Progenitor cell of endocrine pancreas (in vitro differentiated cells): ENCODE measurements at places on chromosomes 2 and 18. TPM values are rescaled to one million over a fixed set of nuclear protein-coding genes. Genes with fewer than 3 reads are reported as not detected.

The XDH gene
- total RNA-seq: 4.8 and 5.6 TPM in 2 replicates

The SPC25 gene
- total RNA-seq: 14.5 and 15.8 TPM in 2 replicates

The UCN gene
- 2.0 and 2.4 TPM in 2 replicates for total RNA-seq

The CCBE1 gene
- 1.1 and 1.2 TPM in 2 replicates for total RNA-seq

The ACVR1C gene
- total RNA-seq: 2.4 TPM in 2 replicates

The ANO7 gene
- 2.5 and 3.0 TPM in 2 replicates for total RNA-seq

The FOXI3 gene
- total RNA-seq: 0.57 and 0.98 TPM in 2 replicates

The CMPK2 gene
- 3.4 and 3.6 TPM in 2 replicates for total RNA-seq

DNA sequence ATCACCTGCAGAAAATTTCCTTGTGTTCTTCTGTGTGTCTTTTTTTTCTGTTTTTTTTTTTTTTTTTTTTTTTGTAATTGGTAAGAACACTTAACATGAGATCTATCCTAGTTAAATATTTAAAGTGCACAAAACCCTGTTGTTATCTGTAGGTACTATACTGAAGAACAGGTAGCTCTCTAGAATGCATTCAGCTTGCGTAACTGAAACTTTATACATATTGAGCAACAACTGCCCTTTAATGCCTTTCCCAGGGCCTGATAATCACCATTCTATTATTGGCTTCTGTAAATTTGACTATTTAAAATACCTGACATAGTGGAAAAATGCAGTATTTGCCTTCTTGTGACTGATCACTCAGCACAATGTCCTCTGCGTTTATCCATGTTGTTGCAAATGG, 701.8 kb downstream of the SUCLG1 start:
- no peak for DNase-seq

DNA sequence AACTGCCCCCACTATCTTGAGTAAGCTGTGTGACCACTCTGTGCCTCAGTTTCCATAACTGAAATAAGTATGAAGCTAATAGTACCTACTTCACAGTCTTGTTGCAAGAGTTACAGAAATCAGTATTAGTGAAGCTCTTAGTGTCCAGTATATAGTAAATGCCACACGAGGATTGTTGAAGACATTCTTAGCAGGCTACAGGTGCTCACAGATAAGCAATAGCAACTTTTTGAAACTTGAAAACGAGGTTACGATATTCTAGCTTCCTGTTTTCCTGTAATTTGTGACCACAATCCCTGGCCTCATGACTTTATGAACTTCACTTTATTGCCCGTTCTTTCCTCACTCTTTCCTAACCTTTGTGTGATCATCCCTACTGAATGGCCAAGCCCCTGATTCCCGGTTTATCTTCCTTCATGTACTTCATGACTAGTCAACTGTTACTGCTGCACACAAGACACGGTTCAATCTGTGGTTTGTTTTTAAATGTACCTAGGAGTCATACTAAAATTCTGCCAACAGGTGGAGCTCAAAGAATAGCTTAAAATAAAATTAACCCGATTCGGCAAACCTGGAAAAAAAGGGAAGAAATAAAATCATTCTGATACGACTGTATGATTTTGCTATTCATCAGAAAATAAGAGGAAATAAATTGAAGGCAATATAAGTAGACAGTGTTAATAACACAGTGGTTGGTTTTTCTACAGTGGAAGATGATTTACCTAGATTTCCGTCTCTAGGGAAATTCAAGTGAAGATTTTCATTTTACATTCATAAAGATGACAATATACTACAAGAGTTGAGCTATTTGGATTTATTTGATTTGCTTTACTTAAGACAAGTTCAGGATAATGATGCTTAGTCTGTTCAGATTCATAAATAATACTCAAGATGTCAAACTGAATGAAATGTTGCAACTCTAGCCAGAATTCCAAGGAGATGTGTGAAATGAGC, 38.1 kb upstream of the STAT1 start:
- no peak for DNase-seq

GRCh38 chr2:29582062-29582461, 339.3 kb downstream of the ALK start:
- DNase-seq: no peak

DNA sequence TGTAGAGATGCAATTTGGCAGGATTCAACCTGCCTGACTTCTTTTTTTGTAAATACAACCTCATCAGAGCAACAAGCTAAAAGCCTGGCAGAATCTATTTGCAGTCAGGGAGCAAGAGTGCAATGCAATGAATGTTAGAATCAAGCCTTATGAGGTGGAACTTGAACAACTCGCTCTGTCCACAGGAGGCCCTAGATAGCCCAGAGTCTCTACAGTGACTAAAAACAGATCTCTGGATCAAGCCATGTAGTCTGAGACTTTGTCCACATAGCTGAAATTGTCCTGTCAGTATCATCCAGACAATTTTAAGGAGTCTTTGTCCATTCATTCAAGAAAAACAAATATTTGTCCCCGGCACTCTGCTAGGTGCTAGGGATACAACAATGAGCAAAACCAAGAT, 32.0 kb upstream of the CDK5R2 start:
- DNase-seq: no peak

DNA sequence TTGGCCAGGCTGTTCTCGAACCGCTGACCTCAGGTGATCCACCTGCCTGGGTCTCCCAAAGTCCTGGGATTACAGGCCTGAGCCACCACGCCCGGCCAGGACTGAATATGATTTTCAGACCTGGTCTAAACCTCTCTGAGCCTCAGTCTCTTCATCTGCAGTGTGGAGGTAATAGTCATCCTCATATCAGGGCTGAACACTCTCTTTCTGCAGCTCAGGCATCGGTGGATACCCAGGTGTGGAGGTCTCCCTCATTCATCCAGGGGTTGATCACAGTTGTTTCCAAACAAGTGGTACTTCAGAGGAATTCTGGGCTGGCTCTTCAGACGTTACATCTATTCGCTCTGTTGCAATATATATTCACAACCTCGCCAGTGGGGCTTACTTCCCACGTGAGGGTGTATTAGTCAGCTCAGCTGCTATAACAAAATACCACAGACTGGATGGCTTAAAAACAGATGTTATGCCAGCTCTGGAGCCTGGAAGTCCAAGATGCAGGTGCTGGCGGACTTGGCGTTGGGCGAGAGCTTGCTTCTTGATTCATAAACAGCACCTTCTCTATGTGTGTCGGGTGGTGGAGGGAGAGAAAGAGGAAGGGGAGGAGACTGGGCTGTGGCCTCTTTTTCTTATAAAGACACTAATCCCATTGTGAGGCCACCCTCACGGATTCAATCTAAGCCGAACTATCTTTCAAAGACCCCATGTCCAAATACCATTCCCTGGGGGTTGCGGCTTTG, 2.9 kb upstream of the MBP start:
- DNase-seq: no peak

DNA sequence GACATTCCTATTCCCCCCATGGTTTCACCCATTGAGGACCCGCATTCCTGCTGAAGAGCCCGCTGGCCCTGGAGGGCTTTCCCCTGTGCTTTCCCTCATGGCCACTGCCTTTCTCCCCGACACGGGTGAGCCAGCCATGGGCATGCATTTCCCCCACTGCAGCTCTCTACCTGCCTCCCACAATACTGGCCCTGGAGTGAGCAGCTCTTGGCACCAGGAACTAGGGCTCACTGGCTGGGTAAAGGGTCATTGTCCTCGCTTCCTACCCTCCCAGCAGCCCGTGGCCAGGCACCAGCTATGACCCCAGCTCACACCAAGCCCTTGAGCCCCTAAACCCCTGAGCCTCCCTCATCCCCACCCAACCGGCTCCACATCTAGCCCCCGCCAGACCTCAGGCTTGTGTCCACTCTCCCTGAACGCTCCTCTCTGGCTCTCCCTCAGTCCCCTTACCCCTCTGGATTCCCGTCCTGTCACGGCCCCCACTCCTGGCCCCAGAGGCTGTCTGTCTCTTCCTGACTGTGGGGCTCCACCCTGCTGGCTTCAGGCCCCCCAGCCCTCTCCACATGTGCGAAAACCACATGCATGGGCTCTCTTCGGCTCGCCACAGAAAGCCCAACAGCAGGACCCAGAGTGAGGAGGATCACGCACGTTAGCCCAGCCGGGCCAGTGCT, 199.8 kb downstream of the ZFP36L2 start:
- no peak for DNase-seq

DNA sequence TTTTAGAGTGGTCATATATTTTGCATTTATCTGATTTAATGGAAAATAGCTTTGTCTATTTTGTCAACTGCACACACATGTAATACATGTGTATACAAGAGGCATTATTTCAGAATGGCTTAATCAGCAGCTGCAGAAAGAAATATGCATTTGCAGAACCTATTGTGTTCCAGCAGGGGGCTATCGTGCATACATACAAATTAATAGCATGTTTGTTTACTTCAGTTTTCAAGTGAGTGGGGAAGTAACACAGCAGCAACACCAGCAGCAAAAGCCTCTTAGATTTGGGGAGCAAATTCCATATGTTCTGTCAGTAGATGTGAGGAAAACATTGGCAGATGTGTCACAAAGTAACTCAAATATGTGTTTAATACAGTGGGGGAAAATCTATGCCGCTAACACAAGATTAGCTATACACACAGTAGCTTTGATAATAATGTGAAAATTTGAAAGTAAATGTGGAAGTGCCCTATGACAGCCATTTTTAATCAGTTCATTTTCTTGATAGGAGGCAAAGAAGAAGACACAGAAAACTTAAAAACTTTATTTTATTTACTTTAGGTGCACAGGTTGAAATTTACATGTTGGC, 218.1 kb downstream of the WDR7 start:
- DNase-seq: no peak

GRCh38 chr2:107276034-107276433, 390.1 kb upstream of the ST6GAL2 start:
- no peak for DNase-seq

DNA sequence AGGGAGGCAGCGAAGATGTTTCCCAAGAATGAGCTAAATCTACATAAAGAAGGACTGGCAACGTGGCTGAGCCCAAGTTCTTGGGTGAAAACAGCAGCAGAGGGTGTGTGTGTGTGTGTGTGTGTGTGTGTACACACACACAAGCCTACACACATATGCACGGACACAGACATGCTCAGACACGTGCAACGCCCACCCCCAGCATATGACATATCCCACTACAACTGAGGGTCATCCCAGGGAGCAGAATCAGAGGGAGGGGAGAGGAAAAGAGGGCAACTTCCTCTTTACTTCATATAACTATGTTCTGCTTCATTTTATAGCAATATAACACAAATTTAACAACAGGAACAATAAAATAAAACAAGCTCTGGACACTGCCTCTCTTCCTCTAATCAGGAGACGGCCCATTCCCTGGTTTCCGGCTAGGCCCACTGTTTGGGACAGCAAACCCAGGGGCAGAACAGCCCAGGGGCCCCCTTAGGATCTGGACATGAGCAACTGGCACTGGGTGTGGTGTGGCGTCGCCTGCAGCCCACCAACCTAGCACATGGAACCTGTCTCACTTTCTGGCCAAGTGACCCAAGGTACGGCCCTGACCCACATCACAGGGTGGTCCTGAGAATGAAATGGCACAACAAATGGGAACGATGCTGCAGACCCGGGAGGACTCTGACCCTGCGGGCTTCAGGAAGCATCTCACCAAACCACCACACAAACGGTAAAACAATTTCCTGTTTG, 25.0 kb downstream of the FAM178B start:
- no peak for DNase-seq

DNA sequence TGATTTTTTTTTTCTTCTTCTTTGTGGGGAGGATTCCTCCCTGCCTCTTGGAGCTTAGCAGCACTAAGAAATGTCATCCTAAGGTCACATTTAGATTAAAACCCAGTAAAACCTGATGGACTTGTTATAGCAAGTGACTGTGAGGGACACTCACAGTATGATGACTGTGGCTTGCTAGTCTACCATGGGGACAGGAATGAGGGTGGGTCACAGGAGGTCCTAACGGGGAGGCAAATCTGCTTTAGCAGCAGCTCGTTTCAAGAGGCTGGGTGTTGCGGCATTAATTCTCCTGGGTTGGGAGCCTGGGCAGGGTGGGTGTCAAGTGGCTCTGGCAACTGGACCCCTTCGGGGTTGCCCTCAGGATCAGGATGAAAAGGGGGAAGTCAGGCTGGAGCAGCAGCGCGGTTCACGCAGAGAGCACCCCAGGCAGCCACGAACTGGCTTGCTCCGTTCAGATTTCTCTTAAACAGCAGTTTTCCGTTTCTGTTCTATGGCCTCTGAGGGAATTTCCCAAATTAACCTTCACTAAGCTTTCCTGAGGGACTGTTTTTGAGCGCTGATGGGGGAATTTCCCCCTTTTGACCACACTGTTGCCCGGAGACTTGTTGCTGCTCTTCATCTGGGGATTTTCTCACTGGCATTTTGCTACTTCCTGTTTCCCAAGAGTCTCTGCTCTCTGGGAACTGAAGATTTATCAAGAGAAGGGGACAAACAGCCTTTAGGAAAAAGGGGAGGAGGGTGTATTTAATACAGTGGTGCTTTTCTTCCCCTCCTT, 59.8 kb upstream of the PELI1 start:
- no peak for DNase-seq

- no peak for DNase-seq
Measured at GRCh38 chr2:17793296-17793695, 23.0 kb upstream of the MSGN1 start.

- no peak for DNase-seq
Measured at GRCh38 chr18:74392323-74392722, 64.8 kb downstream of the DIPK1C start.

DNA sequence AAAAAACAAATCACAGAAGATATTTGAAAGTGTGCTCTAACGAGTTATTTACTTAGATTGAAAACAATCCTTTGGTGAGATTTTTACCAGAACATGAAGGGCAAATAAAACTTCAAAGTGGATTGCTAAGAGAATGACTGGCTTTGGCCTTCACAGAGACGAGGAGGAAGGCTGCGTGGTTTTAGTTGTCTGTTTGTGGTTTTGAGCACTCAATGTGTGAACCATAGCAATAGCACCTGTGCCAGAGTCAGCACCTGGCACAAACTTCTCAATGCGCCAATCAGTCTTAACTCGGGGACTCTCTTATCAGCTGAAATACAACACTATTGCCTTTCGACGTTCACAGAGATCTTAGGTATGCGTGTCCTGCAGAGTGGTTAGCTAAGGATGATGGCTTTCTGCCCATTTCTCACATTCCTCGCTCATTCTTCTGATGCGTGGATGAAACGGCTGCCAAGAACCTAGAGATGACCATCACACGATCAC, 70.0 kb downstream of the MBP start:
- DNase-seq: no peak

DNA sequence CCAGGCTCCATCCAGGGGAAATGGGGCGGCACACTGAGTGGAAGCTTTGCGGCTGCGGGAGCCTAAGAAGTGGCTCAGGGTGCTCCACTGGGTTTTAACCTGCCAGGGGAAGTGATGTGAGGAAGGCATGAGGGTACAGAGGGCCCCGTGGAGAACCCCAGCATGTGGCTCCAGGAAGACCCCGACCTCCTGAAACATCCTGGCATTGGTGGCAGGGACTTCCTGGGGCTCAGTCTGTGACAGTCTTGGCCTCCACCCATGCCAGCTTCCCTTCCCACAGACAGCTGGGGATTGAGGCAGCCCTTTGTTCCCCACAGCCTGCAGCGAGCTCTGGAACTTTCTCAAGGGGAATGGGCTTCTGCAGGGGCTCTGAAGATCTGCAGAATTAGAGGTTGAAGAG, 146.6 kb downstream of the TNS1 start:
- no peak for DNase-seq
